Stimulated activated CD8-positive, alpha-beta memory T cell treated with anti-CD3 and anti-CD28 coated beads, Interleukin-15, amount 100 ng/mL, for 4 hours (primary cell): ENCODE measurements at places on chromosomes 2 and 18.

- DNase-seq = no peak
These were observed 823.6 kb downstream of the GALR1 start for GRCh38 chr18:78073275-78073674.

- DNase-seq = no peak
These were observed 8.8 kb upstream of the AQP4 start for GRCh38 chr18:26874283-26874682.

DNA sequence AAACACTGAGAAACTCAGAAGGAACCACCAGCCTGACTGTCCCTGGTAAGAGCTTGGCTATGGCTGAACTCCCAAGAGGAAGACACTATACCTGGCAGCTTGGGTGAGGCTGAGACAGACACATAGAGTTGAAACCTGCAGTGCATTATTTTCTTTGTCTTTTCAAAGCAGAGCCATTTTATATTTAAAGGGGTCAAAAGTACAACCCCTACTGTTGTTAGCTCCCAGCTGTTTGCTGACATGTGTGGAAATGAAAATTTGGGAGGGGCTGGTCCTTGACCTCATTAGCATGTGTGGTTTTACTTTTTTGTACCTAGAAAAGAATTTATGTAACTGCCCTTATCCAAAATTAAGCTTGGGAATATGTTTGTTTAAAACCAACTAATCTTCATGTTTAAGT is 309.0 kb downstream of the RPRM start:
- DNase-seq = no peak

DNA sequence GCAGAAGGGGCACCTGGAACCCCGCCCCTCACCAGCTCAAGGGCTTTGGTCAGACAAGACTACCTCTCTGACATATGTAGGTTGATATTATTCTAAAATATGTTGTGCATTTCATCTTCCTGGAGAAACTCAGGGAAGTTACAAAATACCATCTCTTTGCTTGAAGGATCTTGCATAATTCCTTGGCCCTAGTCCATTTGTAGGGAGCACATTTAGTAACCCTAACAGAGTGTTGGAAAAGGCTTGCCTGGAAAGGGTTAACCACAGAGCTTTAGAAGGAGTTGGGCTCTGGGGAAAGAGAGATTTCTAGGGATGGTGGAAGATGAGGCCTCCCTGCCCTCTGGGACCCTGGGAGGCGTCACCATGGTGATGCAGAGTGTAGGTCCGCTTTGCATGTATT is 143.0 kb upstream of the SLC1A4 start:
- DNase-seq = no peak

- DNase-seq = no peak
These were observed 56.9 kb downstream of the LPIN2 start for GRCh38 chr18:2956056-2956455.

DNA sequence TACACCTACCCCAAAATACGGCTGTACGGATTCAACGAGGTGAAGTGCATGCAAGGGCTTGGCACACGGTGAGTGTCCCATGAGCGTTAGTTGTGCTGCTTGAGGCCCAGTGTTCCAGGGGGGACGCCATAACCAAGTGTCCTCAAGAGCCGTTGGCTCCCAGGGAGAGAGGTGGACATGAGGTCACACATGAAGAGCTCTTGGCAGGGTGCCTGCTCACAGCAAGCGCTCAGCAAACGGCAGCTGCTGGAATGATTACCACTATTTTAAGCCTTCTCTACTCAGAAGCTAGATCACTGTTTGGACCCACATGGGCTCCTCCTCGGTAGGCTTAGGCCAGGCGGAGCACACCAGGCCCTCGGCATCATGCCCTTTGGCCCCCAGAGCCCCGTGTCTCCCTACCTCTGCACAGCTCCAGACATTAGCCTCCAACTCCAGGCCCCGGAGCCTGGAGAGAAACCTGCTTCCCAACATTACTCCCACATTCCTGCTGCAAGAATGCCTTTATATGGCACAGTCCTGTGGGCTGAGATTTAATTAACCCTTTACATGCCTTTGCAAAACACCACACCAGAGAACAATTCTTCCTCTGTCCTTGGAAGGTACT is 68.4 kb upstream of the PPP1CB start:
- DNase-seq = no peak

GRCh38 chr2:240109386-240109785 is 26.7 kb downstream of the COPS9 start:
- DNase-seq = no peak

DNA sequence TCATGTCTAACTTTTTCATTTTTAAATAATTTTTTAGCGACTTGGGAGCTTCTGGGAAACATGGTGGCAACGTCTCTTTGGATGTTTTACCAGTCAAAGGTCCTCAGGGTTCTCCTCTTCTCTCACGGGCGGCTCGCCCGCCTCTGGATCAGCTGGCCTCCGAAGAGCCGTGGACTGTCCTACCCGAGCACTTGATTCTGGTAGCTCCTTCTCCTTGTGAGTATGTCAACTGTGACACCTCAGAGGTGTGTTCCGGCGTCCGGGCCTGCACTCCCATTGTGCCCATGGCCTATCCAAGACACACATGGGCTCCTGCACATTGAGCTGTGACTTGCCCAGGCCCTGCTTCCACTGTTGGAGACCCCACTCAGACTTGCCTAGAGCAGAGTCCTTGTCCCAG is 104.3 kb downstream of the CEP192 start:
- no peak for DNase-seq

DNA sequence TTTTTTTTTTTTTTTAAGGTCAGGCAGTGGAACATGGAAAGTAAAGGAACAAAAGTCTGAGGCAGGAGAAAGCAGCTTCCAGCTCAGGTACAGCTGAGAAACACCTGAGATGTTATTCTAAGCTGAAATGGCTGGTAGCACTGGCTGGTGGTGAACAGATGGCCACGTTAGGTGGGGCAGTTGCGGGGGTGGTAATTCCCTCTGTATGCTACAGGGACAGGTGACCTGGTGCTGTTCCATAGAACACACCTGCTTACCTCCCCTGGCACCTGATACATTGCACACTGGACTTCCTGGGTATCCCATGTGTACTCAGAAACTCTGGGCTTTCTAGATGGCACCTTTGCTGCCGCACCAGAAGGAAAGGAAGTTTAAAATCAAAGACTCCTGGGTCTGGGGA is 333.3 kb downstream of the SLC8A1 start:
- no peak for DNase-seq

DNA sequence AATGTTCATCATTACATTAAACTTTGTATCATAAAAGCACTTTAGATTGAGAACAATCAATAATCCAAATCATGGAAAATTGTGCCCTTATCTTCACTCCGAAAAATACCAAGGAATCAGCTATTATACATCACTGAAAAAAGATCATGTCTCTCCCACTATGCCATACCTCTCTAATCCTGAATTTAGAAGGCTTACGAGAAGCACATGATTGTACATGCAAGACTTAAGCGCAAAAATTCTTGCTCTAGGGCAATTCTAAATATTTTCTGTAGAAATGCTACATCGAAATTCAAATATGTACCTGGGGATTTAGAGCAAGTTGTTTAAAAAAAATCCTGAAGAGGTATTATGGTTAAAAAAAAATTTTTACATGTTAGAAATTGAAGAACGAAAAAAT is 1.3 kb downstream of the CYTIP start:
- DNase-seq = no peak
